Stimulated activated CD8-positive, alpha-beta memory T cell treated with anti-CD3 and anti-CD28 coated beads, Interleukin-7, amount 100 ng/mL, for 1 hour (primary cell): ENCODE measurements at places on chromosomes 7 and 10.

DNA sequence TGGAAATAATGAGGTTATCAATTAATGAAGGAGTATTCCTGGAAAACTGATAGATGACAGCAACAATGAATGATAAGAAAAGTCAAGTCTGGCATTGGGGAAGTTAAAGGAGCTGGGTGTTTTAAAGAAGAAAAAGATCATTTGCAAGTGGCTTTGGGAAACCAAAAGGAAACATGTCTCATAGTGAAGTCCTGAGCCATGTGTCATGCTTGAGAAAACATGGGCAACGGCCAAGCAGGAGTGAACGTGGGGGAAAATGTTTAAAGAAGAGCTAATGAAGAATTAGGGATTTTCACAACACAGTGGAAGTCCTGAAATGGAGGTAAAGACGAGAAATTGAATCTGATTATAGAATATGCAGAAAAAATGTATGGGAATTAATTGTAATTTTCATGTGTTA lies 1383.2 kb upstream of the CELF2 start:
- DNase-seq = no peak

- no peak for DNase-seq
Measured at GRCh38 chr10:93383562-93383981, 98.6 kb downstream of the MYOF start.

GRCh38 chr7:31077484-31078362 lies 25.6 kb downstream of the ADCYAP1R1 start:
- DNase-seq = no peak

DNA sequence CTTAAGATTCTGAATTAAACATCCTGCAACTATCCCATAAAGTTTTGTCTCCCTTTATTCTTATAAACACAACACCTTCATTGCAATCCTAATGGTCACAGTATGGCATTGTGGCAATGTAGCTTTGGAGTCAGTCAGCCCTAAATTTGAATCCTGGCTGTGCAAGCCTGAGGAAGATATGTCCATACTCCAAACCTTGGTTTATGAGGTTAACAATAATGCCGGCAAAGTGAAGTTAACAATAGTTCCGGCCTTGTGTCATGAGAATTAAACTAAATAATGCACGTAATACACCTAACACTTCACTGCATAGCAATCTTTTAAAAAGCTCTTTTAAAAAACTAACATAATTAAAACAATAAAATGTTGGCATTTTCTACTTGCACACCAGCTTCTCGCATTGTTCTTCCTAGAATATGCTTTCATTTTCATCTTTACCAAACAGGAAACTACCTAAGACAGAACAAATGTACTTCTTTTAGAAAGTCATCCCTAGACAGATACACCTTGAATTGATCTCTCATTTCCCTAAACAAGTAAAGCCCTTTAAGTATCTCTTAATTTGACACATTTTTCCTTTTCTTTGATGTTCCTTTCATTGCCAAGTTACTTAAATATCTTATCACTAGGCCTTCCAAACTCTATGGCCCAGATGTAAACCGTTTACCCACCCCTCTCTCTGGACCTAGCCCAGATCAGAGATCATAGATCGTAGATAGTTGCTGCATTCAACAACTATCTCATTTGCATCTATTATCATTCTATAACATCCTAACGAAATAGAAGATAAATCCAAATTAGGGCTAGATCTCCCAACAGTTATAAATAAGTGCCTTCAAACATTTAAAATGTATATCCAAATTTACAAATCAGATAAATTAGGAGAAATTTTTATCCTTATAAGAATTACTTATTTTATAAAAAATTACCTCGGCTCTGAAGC lies 66.7 kb downstream of the CREB3L2 start:
- no peak for DNase-seq

- DNase-seq = no peak
Measured at GRCh38 chr10:43236176-43236850, 30.6 kb downstream of the RASGEF1A start.

- DNase-seq = no peak
Measured at GRCh38 chr7:55534262-55534915, 37.9 kb downstream of the VOPP1 start.

GRCh38 chr7:95525503-95525902 lies 39.8 kb downstream of the ASB4 start:
- no peak for DNase-seq

DNA sequence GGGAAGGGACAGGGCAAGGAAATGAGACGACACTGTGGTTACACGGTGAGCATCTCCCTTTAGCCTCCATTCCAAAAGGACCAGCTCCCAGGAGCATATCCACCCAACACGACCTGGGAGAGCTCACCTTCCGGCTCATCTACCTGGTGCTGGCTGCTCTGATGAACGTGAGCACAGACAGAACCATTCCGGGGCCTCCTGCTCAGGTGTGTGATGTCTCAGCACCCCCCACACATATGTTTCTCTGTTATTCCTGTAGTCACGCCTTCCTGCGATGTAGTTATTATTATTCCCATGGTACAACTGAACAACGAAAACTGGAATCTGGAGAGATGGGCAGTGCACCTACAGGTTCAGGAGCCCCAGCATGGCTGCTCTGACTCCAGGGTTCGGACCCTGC lies 20.5 kb upstream of the GPR26 start:
- no peak for DNase-seq

DNA sequence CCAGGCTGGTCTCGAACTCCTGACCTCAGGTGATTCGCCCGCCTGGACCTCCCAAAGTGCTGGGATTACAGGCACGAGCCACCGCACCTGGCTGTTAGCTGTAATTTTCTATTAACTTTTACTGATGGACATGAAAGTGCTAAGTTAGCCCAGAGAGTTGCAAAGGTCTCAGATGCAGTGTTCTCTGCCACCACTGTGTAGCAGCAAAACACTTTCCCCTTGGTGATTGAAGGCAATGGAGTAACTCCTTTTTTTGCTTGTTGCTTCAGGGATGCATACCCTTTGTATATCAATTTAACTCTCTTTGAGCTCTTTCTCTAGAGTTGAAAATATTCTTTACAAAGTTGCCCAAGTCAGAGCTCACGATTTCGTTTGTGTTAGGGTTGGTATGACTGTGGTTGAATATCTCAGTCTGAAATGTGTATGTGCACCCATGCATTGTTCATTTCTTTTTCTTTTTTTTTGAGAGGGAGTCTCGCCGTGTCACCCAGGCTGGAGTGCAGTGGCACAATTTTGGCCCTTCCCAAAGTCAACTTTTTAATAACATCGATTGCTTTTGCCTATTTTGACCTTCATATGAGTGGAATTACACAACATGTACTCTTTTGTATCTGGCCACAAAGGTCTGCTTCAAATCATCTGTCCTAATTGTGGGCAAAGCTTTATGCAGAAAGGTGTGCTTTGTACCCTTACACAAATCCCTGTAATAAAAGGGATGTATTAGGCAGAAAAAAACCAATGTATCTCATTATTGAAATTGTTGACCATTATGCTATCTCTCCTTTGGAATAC lies 52.6 kb downstream of the GTF2I start:
- DNase-seq = no peak

DNA sequence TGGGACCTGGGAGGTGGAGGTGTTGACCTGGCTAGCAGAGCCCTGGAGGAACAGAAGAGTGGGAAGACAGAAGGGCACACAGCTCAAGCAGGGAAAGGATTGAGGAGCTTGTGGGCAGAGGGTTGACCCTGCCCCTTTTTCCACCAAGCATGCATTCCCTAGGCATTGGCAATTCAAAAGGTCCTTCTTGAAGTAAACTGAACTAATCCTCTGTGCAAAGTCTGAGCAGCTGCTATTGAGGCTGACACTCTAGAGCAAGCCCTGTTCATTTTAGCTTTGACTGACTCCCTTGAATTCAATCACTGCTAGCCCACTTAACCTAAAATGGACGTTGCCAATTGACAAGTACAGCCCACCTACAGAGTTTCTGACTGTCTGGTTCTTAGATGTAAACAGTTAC lies 116.5 kb upstream of the TNS3 start:
- no peak for DNase-seq

- no peak for DNase-seq
Measured at GRCh38 chr7:74103219-74103772, 19.7 kb downstream of the LIMK1 start.

DNA sequence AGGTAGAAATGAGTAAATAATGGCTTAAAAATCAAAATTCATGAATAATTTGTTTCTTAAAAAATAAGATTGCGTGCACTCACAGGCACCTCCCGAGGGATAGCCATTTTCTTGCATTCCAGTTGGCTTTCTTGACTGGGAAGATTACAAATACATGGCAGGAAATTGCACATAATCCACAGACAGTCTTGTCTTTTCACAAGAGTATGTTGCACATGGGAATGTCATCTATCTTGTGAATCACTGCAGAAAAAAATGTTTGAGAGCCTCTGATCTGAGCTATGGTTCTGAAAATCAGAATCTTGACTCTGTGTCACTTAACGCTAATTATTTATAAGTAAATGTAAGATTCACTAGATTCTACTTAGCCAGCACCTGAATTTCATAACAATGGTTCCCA lies 74.1 kb upstream of the PRKG1 start:
- DNase-seq = no peak

DNA sequence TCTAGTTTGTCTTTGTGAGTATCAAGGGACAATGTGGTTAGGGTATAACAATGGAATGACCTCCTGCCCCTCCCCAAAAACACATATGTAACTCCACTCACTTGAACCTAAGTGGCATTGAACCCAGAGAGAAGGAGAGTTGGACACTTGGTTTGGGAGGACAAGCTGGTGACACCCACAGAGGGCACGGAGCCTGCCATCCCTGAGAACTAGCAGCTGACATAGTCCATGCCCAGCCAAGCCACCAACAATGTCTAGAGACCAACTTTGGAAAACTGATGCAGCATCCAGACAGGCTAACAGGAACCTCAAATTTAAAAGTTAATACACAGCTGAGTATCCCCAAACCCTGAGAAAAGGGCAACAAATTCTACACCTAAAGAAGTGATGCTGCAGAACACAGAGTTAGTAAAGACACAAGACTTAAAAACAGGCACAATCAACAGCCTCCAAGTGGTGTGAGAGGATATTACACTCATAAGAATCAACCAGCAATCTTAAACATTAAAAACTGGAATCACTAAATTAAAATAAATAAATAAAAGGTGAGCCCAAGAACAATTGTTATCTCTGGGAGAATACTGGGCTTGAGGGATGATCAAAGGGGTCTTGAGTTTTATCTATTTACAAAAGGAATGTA lies 27.2 kb downstream of the NUDCD3 start:
- DNase-seq = no peak

DNA sequence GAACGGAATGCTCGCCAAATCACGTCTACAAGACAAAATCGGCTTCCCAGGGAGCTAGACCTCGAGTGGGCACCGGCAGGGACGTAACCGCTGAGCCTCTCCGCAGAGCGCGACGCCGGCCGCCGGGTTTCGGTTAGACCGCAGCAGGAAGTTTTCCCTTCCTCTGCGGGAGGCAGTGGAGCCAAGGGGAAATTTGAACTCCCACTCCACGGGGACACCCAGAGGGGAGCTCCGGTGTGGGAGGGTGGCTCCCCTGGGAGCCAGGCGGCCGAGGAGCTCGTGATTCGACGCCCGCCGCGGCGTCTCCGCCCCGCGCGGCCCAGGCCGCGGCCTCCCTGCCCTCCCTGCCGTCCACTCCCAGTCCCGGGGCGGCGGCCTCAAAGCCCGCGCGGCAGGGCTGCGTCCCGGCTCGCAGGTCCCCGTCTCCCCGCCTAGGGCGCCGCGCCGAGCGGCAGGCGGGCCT lies 426 bp downstream of the SYPL1 start:
- peak; percentile 4 for DNase-seq

DNA sequence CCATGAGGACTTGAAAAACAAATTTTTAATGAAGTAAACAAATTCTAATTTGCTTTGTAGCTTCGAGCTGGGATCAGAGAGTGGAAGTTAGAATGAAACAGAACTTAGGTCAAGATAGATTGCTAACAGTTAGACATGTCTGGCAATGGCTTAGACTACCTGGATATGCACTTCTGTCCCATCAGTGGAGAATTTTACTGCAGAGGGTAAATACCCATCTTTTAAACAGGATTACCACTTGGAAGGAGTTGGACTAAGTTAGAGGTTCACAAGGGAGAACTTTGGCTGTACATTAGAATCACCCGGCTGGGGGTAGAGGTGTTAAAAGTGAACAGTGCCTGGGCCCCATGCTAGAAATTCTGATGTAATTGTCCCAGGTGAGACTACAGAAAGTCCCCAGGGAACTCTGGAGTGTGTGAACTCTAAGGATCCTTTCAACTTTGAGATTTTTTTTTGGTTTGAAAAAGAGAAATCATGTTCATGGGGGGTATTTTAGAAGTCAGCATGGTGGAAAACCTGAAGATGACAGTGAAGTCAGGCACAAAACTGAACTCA lies 35.5 kb downstream of the ENTPD1 start:
- DNase-seq = no peak

DNA sequence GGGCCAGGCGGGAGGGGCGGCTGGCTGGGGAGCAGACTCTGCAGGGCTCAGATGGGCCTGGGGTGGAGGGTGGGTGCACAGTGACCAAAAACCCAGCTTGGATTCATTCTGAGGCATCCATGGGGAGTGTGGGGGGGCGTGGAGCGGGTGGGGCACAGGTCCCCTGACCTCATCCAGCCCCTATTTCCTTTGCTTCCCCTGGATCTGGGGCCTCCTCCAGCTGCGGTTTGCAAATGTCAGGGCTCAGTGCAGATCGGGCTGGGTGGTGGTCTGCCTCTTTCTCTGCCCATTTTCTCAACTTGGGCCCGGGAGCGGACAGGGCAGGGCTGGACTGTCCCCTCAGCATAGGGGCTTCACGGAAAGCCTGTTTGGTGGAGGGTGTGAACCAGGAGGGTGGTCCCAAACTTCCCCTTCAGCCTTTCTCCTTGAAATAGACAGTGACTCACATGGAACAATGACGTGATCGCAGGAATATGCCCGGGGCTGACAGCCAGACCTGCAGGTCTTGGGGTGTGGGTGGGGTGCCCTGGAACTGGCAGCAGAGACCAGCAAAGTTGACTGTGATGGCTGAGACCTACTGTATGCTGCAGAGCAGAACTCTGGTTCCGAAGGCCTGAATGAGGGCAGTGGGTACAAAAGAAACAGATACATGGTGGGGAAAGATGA lies 72.9 kb upstream of the PODXL start:
- DNase-seq = no peak

DNA sequence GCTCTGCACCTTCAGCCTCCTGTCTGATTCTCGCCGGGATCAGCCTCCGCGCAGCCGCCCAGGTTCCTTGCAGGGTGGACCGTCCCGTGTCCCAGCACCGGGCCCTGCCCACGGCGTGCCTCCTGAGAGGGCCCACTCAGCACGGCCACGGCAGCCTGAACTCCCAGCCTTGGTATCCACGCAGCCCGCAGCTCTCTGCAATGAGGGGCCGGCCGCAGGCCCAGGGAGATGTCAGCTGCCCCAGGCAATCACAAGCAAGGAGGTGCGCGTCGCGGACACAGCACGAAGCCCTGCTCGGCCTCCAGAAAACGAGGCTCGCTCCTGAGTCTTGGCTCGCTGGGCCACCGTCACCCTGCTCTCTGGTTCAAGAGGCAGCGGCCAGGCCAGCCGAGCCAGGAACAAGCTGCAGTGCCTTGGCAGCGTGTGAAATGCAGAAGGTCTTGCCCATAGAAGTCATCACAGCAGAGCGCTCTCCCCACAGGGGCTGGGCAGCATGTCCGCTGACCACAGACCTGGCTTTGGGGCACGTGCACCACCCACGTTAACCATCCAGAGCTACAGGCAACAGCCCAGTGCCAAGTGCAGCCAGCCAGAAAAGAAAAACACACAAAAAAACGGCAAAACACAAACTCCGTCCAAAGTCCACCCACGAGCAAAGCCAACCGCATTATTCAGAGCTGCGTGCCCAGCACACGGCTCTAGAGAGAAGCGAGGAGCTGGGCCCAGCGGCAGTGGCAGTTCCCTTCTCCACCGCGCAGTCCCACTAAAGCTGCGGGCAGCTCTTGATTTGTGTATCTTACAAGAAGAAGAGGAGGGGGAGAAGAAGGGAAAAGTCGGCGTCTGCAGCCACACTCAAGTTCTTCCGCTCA lies 13.9 kb downstream of the GPER1 start:
- DNase-seq = no peak
